Suppressor macrophage treated with lipopolysaccharide for 1 hour (primary cell): ENCODE measurements at places on chromosomes 13 and 19.

- DNase-seq = no peak
Measured at GRCh38 chr19:15618321-15618720, 3.3 kb downstream of the CYP4F8 start.

DNA sequence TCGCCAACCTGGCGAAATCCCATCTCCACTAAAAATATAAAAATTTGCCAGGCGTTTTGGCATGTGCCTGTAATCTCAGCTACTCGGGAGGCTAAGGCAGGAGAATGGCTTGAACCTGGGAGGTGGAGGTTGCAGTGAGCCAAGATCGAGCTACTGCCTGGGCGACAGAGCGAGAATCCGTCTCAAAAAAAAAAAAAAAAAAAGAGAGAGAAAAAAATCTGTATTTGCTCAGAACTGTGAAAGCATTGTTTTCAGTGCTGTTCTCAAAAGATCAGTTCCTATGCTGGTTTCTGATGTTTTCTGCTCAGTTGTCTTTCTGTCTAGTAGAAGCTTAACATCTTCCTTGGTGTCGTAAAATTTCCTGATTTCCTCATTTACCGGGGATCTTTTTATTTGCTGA is 2.5 kb downstream of the SF3A2 start:
- DNase-seq = no peak

GRCh38 chr19:9065457-9066014 is 21.3 kb upstream of the OR1M1 start:
- DNase-seq = no peak

GRCh38 chr19:17519967-17520366 is 8.5 kb downstream of the PGLS start:
- no peak for DNase-seq

DNA sequence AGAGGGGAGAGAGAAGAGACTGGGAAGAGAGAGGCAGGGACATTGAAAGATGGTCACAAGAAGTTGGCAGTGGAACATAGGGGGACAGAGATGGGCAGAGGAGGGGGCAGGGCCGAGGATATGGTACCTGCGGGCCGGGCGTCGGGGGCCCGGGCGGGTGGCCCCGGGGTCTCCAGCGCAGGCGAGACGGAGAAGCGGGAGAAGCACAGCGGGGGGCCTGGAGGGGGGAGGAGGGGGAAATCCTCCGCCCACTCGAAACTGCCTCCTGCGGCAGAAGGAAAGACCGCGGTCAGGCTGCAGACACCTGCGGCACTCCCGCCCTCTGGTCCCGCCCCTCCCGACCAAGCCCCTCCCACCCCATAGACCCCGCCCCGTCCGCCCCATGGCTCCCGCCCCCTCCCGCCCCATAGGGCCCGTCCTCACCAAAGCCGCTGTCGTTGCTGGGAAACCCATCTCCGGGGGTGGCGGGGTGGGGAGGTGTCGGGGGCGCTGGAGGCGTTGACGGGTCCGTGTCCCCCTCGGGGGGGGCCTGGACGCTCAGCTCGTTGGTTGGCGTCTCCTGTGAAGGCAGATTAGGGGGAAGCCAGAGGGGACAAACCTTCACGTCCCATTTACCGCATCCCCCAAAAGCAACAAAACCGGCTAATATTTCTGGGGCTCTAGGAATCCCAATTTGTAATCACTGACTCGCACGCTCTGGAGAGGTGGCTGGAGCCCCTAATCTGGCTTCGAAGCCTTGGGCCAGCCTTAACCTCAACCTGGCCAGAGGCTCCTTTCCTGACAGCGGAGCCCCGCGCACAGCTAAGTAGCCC is 20.4 kb downstream of the LMTK3 start:
- DNase-seq = peak; percentile 74

DNA sequence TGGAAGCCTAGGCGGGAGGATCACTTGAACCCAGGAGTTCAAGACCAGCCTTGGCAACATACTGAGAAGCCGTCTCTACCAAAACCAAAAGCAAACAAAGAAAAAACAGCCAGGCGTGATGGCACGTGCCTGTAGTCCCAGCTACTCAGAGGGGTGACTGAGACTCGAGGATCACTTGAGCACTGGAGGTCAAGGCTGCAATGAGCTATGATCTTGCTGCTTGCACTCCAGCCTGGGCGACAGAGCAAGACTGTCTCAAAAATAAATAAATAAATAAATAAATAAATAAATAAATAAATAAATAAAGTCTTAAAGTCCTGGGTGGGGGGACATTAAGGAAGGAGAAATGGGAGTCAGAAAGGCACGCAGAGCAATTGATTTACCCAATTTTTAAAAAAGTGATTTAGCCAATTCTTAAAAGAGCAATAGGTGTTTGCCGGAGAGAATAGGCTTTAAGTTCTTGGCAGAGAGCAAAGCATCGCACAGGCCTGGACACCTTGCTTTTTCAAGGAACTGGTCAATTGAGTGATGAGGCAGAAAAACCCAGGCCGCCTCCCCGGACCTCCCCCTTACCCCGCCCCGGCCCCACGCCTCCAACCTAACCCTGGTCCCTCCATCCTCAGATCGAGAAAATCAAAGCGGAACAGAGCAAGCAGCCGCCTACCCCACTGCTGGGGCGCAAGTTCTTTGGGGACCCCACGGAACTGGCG is 9.5 kb upstream of the SHKBP1 start:
- DNase-seq = peak; percentile 65

DNA sequence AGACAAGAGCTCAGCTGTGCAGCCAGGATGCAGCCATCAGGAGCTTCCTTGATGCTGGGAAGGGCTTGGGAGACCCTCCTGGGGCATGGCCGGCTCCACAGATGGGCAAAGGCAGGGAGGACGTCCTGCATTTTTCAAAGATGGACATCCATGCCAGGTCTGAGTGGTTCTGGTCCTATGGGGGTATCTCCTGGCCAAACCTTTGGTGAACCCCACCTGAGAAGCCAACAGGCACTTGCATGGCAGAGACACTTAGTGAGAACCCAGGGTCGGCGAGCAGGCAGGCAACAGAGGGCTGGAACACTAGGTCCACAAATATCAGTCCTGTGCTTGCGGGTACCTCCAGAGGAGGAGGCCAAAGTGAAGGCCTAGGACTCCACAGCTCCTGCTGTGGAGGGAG is 70.0 kb downstream of the KCTD15 start:
- no peak for DNase-seq

DNA sequence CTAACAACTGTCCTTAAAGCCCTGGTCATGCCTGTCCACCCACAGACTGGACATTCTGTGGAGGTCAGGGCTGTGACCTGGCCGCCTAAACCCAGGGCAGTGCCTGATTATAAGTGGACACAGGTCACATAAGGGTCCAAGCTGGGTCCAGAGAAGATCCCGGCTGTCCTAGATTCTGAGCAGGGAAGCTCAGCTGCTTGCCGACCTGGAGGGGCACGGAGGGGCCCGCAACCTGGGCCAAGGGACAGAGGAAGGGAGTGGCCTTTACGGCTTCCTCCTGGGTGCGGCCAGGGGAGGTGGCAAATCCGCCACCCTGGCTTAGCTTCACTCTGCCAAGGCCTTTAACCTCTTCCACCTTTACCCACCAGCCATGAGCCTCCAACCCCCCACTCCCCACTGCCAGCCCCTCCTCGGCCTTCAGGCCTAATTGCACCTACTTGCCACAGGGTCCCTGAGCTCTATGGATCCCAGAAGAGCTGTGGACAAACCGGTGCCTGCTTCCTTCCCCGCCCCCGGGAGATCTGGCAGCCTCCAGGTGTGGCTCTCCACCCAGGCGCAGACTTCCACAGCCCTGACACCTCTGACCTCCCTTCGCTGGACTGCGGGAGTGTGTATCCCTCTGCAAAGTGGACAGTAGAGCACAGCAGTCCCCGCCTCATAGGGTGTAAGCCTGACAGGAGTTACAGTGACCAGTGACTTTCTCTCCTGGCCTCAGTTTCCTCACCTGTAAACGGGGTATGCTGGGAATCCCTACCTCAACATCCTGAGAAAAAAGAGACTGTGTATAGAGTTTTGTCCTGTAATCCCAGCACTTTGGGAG is 1.7 kb downstream of the CD320 start:
- no peak for DNase-seq

GRCh38 chr19:13872695-13873389 is 4.1 kb upstream of the NANOS3 start:
- DNase-seq = peak; percentile 28

GRCh38 chr13:31631071-31631470 is 108.3 kb upstream of the RXFP2 start:
- no peak for DNase-seq

GRCh38 chr19:48970139-48970766 is 5.1 kb downstream of the FTL start:
- no peak for DNase-seq

- no peak for DNase-seq
Measured at GRCh38 chr19:19687090-19687489, 18.5 kb downstream of the ZNF101 start.
